Upper lobe of right lung (tissue), 1 donor: ENCODE measurements at places on chromosomes 5 and 9.

DNA sequence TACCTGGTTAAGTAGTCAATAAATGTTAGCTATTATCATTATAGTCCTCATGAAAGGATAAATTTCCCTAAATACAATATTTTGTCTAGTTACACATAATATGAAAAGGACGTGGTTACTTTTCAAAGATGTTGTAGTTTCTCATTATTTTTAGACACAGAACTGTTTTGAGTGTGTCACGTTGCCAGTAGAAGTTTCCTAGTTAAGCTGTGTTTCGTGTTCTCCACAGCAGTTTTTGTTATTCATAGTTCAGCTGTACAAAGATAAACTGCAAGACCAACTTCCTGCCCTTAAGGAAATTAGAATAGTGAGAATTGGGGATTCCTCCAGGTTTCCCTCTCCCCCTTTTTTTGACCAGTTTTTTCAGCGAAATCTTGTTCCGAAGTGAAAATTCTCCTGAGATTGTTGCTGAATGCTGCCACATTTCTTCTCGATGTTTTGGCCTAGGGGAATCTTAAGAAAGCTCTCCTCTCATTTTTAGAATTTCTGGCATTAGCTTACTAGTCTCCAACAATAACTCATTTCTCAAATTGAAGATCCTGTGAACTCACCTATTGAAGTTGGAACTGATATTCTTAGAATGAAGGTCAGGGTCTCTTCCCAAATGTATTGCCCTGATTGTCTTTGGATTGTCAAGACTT is 176.1 kb downstream of the PAM start:
- H3K27me3 ChIP-seq: no peaks in the 10 kb centered on the region
- H3K4me1 ChIP-seq: no peaks in the 10 kb centered on the region

GRCh38 chr5:170861667-170861916 is 226 bp upstream of the RANBP17 start:
- no peaks in the 10 kb centered on the region for H3K27me3 ChIP-seq
- no peak for DNase-seq
- H3K4me1 ChIP-seq: no peaks in the 10 kb centered on the region
- no peaks in the 10 kb centered on the region for H3K36me3 ChIP-seq
- H3K4me3 ChIP-seq: peak overlapping the region; percentile 60
- no peak overlapping the region for H3K27ac ChIP-seq

GRCh38 chr9:113568571-113569321 is 105.2 kb downstream of the RGS3 start:
- H3K4me3 ChIP-seq: no peak overlapping the region
- peaks cover 35% of the 10 kb centered on the region for H3K4me1 ChIP-seq
- no peaks in the 10 kb centered on the region for H3K27me3 ChIP-seq
- no peaks in the 10 kb centered on the region for H3K36me3 ChIP-seq
- no peak overlapping the region for H3K27ac ChIP-seq
- DNase-seq: no peak

GRCh38 chr9:70123695-70124094 is 80.0 kb downstream of the MAMDC2 start:
- H3K4me3 ChIP-seq: no peak overlapping the region
- no peaks in the 10 kb centered on the region for H3K27me3 ChIP-seq
- peak overlapping the region; percentile 31 for H3K27ac ChIP-seq
- no peak for DNase-seq
- H3K4me1 ChIP-seq: peaks cover 4% of the 10 kb centered on the region

GRCh38 chr9:19145881-19146280 is 18.6 kb upstream of the PLIN2 start:
- no peak overlapping the region for H3K4me3 ChIP-seq
- no peaks in the 10 kb centered on the region for H3K4me1 ChIP-seq
- H3K36me3 ChIP-seq: no peaks in the 10 kb centered on the region
- H3K27me3 ChIP-seq: no peaks in the 10 kb centered on the region
- no peak for DNase-seq

DNA sequence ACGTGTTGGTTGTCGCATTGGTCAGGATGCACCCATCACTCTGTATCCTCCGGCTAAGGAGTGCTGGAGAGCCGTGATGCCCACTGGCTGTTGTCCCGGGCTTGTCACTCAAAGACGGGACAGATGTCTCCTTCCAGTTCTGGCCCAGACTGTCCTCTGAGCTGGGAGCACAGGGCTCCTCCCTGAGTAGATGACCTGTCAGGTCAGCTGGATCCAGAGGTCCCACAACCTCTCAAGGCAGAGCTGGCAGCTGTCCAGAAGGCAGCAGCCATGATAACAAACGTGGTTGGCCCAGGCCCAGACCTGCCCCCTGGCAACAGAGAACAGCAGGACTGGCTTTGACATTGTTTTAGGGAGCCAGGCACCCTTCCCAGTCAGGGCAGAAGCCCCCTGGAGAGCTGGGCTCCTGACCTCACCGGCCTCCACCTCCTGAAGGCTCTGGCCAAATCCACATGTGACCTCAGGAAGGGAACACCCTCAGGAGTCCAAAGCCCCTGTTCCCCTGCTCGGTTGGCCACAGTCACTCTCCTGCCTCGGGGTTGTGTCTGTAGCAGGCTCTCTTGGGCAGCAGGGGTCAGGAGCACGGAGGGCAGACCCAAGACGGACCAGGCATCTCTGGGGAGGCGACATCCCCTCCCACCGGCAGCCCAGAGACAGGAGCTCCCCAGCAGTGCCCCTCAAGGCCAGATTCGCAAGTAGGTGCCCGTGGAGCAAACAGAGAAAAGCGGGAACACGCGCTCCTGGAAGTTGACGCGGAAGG is 10.3 kb downstream of the TRIM7 start:
- no peaks in the 10 kb centered on the region for H3K27me3 ChIP-seq
- no peaks in the 10 kb centered on the region for H3K36me3 ChIP-seq
- DNase-seq: no peak
- no peak overlapping the region for H3K4me3 ChIP-seq

DNA sequence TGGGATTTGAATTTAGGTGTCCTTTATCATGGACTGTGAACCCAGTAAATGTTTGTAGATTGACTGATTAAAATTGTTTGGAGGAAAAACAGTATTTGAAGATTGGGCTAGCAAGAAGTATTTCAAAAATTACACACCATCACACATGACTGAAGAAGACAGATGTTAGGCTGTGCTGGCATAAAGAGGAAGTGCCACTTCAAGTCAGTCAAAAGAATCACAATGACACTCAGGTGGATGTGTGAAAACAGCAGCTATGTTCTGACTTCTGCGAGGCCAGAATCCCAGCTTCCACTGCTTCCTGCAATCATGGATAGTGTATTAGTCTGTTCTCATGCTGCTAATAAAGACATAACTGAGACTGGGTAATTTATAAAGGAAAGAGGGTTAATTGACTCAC is 393.3 kb downstream of the DMRT2 start:
- no peaks in the 10 kb centered on the region for H3K4me1 ChIP-seq
- H3K4me3 ChIP-seq: no peak overlapping the region
- no peak overlapping the region for H3K27ac ChIP-seq
- H3K36me3 ChIP-seq: no peaks in the 10 kb centered on the region
- DNase-seq: no peak

GRCh38 chr5:164358531-164359259 is 853.3 kb downstream of the MAT2B start:
- no peaks in the 10 kb centered on the region for H3K27me3 ChIP-seq
- H3K36me3 ChIP-seq: no peaks in the 10 kb centered on the region
- no peak overlapping the region for H3K4me3 ChIP-seq
- H3K27ac ChIP-seq: no peak overlapping the region
- H3K4me1 ChIP-seq: no peaks in the 10 kb centered on the region

DNA sequence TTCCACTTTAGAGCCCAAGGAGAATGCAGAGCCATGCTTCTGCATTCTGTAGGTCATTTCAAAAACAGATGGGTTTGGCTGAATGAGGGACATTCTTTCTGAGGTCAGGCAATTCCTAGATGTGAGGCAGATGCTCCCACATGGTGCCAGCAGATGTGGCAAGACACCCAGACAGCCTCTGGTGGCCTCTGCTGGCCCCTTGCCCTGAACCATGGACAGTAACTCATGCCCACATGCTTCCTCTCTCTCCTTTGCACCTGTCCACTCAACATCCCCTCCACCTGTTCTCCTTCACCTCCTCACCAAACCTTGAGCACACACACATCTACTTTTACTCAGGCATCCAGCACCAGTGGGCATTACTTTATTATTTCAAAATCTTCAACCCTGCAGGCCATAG is 252.3 kb downstream of the DNAH5 start:
- no peaks in the 10 kb centered on the region for H3K27me3 ChIP-seq
- no peaks in the 10 kb centered on the region for H3K36me3 ChIP-seq
- H3K4me3 ChIP-seq: no peak overlapping the region
- DNase-seq: no peak
